H1 (cell line): ENCODE measurements at places on chromosomes 7 and 10. TPM values are rescaled to one million over a fixed set of nuclear protein-coding genes. Genes with fewer than 3 reads are reported as not detected.
A peak's percentile ranks its signal among the peaks of the same experiment; 100 is the strongest.

PDLIM1 gene
- total RNA-seq, result 245 and 264 TPM in 2 replicates

EN2 gene
- total RNA-seq, result not detected in 2 replicates

DNA sequence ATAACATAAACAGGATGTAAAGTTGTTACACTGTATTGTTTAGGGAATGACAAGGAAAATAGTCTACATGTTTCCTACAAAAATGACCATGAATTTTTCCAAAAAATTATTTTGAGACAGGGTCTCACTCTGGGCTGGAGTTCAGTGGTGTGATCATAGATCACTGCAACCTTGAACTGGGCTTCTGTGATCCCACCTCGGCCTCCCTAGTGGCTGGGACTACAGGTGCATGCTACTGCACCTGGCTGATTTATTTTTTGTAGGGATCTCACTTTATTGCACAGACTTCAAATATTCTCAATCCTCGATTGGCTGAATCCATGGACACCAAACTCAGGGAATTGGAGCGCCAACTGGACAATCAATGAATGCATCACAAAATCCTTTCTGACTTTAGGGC is 6.6 kb downstream of the CHCHD2 start:
- no peak overlapping the region for H3K4me3 ChIP-seq
- DNase-seq, result no peak
- no peak overlapping the region for H3K27ac ChIP-seq
- peaks cover 6% of the 10 kb centered on the region; the same call in 1 of the 2 replicates for H3K36me3 ChIP-seq
- no peaks in the 10 kb centered on the region for H3K4me1 ChIP-seq

NAPEPLD gene
- total RNA-seq, result 9.1 and 9.9 TPM in 2 replicates

C10orf67 gene
- 0.11 TPM in 1 of 2 replicates, not detected in the other for total RNA-seq

DNA sequence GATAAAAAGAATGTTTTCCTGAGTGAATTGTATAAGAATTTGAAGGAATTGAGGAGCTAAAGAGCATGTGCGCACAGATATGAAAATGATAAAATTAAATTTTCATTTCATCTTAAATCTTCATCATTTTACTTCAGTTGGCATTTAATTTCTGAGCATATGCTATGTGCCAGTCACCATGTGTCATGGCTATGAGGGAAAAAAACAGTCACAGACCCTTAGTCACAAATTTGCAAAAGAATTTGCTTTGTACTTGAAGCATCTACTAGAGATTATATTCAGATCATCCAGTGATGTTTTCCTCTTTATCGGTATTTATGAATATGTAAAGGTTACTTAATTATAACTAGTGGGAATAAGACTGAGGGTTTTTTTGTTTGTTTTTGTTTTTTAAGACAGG is 29.8 kb downstream of the VCL start:
- DNase-seq, result no peak
- H3K4me3 ChIP-seq, result no peak overlapping the region
- no peaks in the 10 kb centered on the region; the same call in 1 of the 2 replicates for H3K4me1 ChIP-seq
- H3K27ac ChIP-seq, result no peak overlapping the region
- H3K27me3 ChIP-seq, result no peaks in the 10 kb centered on the region

LRRTM3 gene
- total RNA-seq, result 0.44 and 0.48 TPM in 2 replicates

GRCh38 chr7:88806280-88807037 is 10.9 kb upstream of the TEX47 start:
- no peaks in the 10 kb centered on the region for H3K4me1 ChIP-seq
- no peaks in the 10 kb centered on the region for H3K36me3 ChIP-seq
- no peak overlapping the region for H3K4me3 ChIP-seq
- DNase-seq, result no peak

- H3K4me3 ChIP-seq, result no peak overlapping the region
- H3K27ac ChIP-seq, result no peak overlapping the region
- no peaks in the 10 kb centered on the region for H3K36me3 ChIP-seq
- no peaks in the 10 kb centered on the region for H3K27me3 ChIP-seq
Observed at GRCh38 chr7:136066304-136067143, 89.4 kb upstream of the MTPN start.

FGFR2 gene
- 81.2 and 81.6 TPM in 2 replicates for total RNA-seq

- no peak overlapping the region for H3K27ac ChIP-seq
- no peaks in the 10 kb centered on the region for H3K27me3 ChIP-seq
- H3K4me3 ChIP-seq, result no peak overlapping the region
- H3K4me1 ChIP-seq, result no peaks in the 10 kb centered on the region; the same call in 1 of the 2 replicates
- H3K36me3 ChIP-seq, result no peaks in the 10 kb centered on the region; the same call in 1 of the 2 replicates
Observed at GRCh38 chr10:21213381-21213780, 312.1 kb downstream of the SKIDA1 start.

DNA sequence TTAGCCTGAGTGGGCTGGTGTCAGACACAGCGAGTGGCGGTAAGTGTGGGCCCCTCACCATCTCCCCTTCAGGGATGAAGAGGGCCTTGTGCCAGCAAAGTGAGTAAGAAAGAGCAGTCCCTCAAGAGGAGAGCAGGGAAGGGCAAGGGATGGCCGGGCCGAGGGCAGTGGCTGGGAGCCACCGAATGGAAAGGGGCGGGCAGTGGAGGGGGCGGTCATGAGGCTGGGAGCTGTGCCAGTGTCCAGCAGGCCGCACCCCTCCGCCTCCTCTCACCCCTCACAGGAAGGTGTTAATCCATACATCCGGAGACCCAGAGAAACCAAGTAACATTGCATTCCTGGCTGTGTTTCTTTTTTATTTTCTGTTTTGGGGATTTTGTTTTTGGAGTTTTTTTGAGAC is 28.6 kb upstream of the RASGEF1A start:
- no peak overlapping the region for H3K27ac ChIP-seq
- no peak overlapping the region for H3K4me3 ChIP-seq
- H3K27me3 ChIP-seq, result peaks cover 2% of the 10 kb centered on the region; the same call in 1 of the 2 replicates
- H3K4me1 ChIP-seq, result no peaks in the 10 kb centered on the region

LIPF gene
- not detected in 2 replicates for total RNA-seq

GRCh38 chr10:49739426-49739825 is 22.7 kb downstream of the OGDHL start:
- H3K4me1 ChIP-seq, result no peaks in the 10 kb centered on the region
- no peak overlapping the region for H3K4me3 ChIP-seq
- H3K27me3 ChIP-seq, result no peaks in the 10 kb centered on the region
- no peak overlapping the region for H3K27ac ChIP-seq
- DNase-seq, result no peak

DNAJB6 gene
- 270 and 295 TPM in 2 replicates for total RNA-seq

DNA sequence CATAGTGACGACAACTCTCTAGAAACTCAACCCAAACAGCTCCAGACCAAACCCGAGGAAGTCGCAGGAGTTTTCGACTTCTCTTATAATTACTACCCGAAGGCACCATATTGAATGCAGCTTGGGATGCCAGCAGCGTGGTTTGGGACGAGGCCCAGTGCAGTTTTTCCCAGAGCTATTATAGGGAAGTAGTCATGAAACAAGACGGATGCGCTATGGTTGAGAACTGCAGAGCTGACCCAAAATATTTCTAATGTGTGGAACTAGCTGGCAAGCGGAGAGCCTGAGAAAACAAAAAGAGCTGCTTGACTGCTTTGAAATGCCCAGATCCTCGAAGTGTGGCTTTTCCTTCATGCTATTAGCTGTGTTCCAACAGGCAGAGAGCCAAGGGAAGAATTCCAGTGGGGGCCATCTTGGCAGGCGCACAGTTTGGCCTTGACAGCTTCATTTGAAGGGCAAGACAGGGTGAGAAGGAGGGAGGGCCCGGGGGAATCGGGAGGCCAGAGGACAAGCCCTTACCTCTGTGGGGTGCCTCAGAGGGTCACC is 122.7 kb downstream of the CUL2 start:
- no peaks in the 10 kb centered on the region for H3K27me3 ChIP-seq
- no peak overlapping the region for H3K4me3 ChIP-seq
- no peak overlapping the region for H3K27ac ChIP-seq

GRCh38 chr7:114269714-114270113 is 144.9 kb upstream of the FOXP2 start:
- H3K4me3 ChIP-seq, result no peak overlapping the region
- no peaks in the 10 kb centered on the region for H3K36me3 ChIP-seq
- no peak for DNase-seq
- no peaks in the 10 kb centered on the region for H3K4me1 ChIP-seq
- no peaks in the 10 kb centered on the region for H3K27me3 ChIP-seq

DNA sequence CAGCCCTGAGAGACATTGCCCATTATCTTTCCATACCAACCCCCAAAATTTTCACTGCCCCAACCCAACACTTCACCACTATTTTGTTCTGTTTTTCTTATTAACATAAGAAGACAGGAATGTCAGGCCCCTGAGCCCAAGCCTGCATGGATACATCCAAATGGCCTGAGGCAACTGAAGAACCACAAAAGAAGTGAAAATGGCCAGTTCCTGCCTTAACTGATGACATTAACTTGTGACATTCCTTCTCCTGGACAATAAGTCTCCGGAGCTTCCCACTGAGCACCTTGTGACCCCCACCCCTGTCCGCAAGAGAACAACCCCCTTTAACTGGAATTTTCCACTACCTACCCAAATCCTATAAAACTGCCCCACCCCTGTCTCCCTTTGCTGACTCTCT is 1076.4 kb upstream of the GHITM start:
- no peaks in the 10 kb centered on the region for H3K4me1 ChIP-seq
- H3K27me3 ChIP-seq, result no peaks in the 10 kb centered on the region

CRYGN gene
- 1.0 and 1.6 TPM in 2 replicates for total RNA-seq

NUTM2E gene
- total RNA-seq, result 0.21 and 0.28 TPM in 2 replicates

CPN1 gene
- 0.15 TPM in 1 of 2 replicates, not detected in the other for total RNA-seq

- DNase-seq, result no peak
- H3K36me3 ChIP-seq, result no peaks in the 10 kb centered on the region
- H3K27me3 ChIP-seq, result no peaks in the 10 kb centered on the region
- no peaks in the 10 kb centered on the region for H3K4me1 ChIP-seq
- H3K27ac ChIP-seq, result no peak overlapping the region
Observed at GRCh38 chr10:79150444-79150754, 81.6 kb downstream of the ZMIZ1 start.

ACTR1A gene
- total RNA-seq, result 86.3 and 88.0 TPM in 2 replicates

GRCh38 chr7:150735596-150736358 is 1.4 kb upstream of the GIMAP5 start:
- H3K4me3 ChIP-seq, result no peak overlapping the region
- H3K4me1 ChIP-seq, result no peaks in the 10 kb centered on the region
- H3K36me3 ChIP-seq, result no peaks in the 10 kb centered on the region
- DNase-seq, result peak; percentile 31
- no peak overlapping the region for H3K27ac ChIP-seq

- DNase-seq, result no peak
- H3K4me3 ChIP-seq, result no peak overlapping the region
- H3K4me1 ChIP-seq, result peaks cover 4% of the 10 kb centered on the region
- H3K27me3 ChIP-seq, result no peaks in the 10 kb centered on the region; the same call in 1 of the 2 replicates
Observed at GRCh38 chr10:130630135-130630534, 493.9 kb downstream of the GLRX3 start.

DNA sequence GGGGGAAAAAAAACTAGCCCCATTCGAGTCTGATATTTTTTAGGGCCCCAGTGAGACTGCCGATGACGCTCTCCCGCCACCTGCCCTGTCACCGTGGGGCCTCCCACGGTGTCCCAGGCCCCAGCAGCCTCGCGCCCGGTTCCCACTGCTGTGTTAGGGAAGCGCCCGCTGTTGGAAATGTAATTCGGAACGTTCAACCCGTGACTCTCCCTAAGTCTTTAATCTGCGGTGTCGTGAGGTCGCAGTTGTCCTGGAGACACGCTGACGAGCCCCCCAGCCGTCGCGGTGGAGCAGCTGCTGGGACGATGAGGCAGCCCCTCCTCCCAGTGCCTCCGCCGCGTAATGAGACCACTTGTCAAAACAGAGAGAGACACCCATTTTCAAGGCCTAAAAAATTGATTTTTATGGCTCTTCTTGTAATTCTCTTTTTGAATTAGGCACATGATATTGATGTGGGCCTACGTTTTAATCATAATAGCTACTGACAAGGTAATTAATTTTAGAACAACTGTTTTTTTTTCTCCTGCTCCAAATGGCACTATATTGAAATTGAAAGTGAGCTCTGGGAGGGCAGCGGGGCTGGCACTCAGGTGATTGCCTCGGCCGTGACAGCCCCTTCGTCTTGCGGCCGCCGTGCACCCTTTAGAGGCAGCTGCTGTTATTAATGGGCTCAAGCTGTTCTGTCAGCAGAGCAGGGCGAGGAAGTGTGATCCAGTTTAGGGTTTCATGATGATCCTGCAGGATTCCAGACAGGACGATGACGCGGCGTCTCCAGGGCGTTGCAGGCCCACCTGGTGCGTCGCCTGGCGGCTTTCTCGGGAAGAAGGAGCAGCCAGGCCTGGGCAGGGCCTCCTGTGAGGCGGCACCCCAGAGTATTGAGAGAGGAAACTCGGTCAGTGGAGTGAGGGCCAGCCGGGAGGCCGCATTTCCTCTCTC is 63.3 kb downstream of the NKX6-2 start:
- H3K27ac ChIP-seq, result no peak overlapping the region
- no peaks in the 10 kb centered on the region for H3K27me3 ChIP-seq
- H3K4me1 ChIP-seq, result no peaks in the 10 kb centered on the region; the same call in 1 of the 2 replicates
- no peak overlapping the region for H3K4me3 ChIP-seq

COPG2 gene
- total RNA-seq, result 51.3 and 53.1 TPM in 2 replicates

DNA sequence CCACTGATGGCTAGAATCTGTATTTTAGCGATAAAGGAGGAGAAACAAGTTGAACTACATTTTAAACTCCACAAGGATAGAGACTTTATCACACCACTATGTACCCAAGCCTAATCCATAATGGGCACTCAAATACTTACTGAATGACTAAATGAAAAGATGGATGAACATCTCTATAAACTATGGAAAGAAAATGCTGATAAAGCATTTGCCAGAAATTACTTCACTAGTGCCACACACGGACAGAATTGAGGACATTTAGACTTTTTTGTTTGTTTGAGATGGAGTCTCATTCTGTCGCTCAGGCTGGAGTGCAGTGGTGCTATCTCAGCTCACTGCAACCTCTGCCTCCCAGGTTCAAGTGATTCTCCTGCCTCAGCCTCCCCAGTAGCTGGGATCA is 1.7 kb upstream of the NSUN6 start:
- no peak overlapping the region for H3K27ac ChIP-seq
- no peaks in the 10 kb centered on the region for H3K27me3 ChIP-seq
- H3K4me1 ChIP-seq, result peaks cover 3% of the 10 kb centered on the region; the same call in 1 of the 2 replicates
- no peak overlapping the region for H3K4me3 ChIP-seq
- no peaks in the 10 kb centered on the region for H3K36me3 ChIP-seq

GRCh38 chr10:103692952-103693811 is 162.2 kb downstream of the SH3PXD2A start:
- H3K4me1 ChIP-seq, result peaks cover 3% of the 10 kb centered on the region
- H3K27me3 ChIP-seq, result peaks cover 33% of the 10 kb centered on the region
- peak overlapping the region; percentile 58 for H3K4me3 ChIP-seq
- no peaks in the 10 kb centered on the region for H3K36me3 ChIP-seq
- H3K27ac ChIP-seq, result no peak overlapping the region

GRCh38 chr10:9745158-9745557 is 1272.5 kb upstream of the CELF2 start:
- H3K4me3 ChIP-seq, result no peak overlapping the region
- no peak for DNase-seq
- H3K27me3 ChIP-seq, result no peaks in the 10 kb centered on the region
- H3K36me3 ChIP-seq, result no peaks in the 10 kb centered on the region

- peaks cover 100% of the 10 kb centered on the region for H3K27me3 ChIP-seq
- H3K27ac ChIP-seq, result no peak overlapping the region
- DNase-seq, result peak; percentile 47
- no peaks in the 10 kb centered on the region for H3K36me3 ChIP-seq
- no peak overlapping the region for H3K4me3 ChIP-seq
Observed at GRCh38 chr7:35255443-35256255, 1.7 kb upstream of the TBX20 start.
